ENCODE measurements at places on chromosomes 2 and 18. TPM values are rescaled to one million over a fixed set of nuclear protein-coding genes. Genes with fewer than 3 reads are reported as not detected.

DNA sequence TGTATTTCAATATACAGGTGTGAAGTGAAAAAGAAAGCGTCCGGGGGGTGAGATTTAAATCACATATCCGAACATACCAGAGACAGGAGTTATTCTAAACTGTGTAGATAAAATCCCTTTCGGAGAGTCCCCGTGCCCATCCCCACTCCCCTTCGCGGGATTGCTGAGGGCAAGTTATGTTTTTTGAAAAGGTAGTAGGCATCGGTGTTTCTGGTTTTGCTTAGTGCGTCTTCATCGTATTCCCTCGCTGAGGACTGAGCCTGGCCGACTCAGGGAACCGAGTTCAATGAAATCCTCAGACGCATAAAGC is 583.4 kb downstream of the ZEB2 start:
- no peak for DNase-seq
- no peaks in the 10 kb centered on the region for H3K36me3 ChIP-seq
- H3K4me3 ChIP-seq: peak overlapping the region; percentile 54
- H3K4me1 ChIP-seq: peaks cover 8% of the 10 kb centered on the region
- peaks cover 51% of the 10 kb centered on the region for H3K27me3 ChIP-seq

Gene SCYGR4
- not detected for total RNA-seq

DNA sequence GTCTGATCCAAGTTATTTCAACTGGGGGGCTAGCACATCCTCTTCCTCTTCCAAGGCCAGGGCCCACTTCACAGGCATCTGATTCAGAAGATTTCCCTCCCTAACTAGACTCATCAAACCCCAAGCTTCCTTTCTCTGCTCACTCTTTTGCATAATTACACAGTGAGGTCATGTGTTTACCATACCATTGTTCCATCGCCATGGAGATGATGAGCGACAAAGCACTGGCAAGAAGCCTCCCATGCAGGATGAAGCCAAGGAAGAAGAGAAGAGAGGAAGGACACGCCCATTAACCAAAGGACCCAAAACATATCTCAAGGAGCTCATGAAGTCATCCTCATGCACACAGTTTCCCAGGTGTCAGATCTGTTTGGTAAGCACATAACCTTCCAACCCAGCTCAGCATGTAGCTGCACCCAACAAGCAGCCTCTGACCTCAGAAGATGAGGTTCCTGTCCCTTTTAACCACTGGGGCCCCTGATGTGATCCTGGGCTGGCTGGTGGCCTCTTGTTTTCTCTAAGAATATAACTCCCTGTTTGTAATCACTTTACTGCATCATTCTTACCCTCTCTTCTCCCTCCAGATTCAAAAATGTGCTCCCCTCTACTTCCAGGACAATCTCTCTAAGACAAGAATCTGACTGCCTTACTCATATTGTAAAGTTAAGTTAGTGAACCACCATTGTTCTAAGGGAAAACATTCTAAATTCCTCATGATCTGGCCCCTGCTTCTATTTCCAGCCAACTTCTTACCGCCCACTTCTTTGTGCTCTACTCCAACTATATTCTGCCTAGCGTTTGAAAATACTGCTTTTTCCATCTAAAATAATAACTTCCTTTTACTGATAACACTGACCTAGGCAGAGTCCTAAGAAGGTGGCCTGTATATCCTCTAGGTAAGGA is 190.1 kb downstream of the TTC32 start:
- no peaks in the 10 kb centered on the region for H3K27me3 ChIP-seq
- H3K4me1 ChIP-seq: no peaks in the 10 kb centered on the region
- no peak for DNase-seq
- H3K27ac ChIP-seq: no peak overlapping the region
- H3K4me3 ChIP-seq: no peak overlapping the region

- no peak overlapping the region for H3K27ac ChIP-seq
- no peaks in the 10 kb centered on the region for H3K4me1 ChIP-seq
- H3K4me3 ChIP-seq: no peak overlapping the region
- H3K36me3 ChIP-seq: no peaks in the 10 kb centered on the region
Measured at GRCh38 chr2:145652571-145653545, 1132.9 kb upstream of the ZEB2 start.

Gene KIF3C
- total RNA-seq: 10.3 TPM

GRCh38 chr2:170815311-170815710 is 1.4 kb upstream of the GAD1 start:
- peak overlapping the region; percentile 22 for H3K27ac ChIP-seq
- peak overlapping the region; percentile 65 for H3K4me3 ChIP-seq
- peaks cover 79% of the 10 kb centered on the region for H3K27me3 ChIP-seq
- no peaks in the 10 kb centered on the region for H3K36me3 ChIP-seq
- peaks cover 42% of the 10 kb centered on the region for H3K4me1 ChIP-seq

Gene TOGARAM2
- total RNA-seq: 8.9 TPM

Gene CHRNG
- total RNA-seq: not detected

Gene COLEC12
- total RNA-seq: not detected

Gene TPGS2
- total RNA-seq: 110 TPM

Gene SRD5A2
- total RNA-seq: not detected

- H3K4me1 ChIP-seq: no peaks in the 10 kb centered on the region
- no peak for DNase-seq
- H3K4me3 ChIP-seq: no peak overlapping the region
- H3K27ac ChIP-seq: no peak overlapping the region
Measured at GRCh38 chr2:75476761-75477160, 84.0 kb downstream of the EVA1A start.

Gene ZC3H15
- total RNA-seq: 67.5 TPM
